T47D (cell line): ENCODE measurements at places on chromosomes 13 and 19.

DNA sequence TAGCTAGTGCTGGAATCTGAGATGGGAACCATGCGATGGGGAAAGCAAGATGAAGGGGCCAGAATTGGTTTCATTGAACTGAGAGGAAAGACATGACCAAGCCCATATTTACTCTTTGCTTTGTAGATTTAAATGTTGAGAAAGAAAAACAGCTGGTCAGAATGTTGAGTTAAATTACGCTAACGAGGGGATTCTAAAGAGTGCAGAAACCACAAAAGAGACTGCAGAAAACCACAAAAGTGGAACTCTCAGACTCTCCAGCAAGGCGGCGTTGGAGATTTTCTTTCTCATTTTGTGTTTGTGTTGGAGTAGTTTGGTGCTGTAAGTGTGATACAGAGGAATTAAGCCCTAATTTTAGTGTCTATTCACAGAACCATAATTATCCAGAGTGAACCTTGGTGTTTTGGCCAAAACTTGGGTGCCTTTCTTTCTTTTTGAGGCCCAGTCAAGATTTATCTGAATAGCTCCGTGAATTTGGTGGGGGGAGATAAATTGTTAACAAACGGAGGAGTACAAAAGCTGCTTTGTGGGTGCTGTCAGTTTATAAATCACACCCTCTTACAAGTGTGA is 26.3 kb downstream of the SAE1 start:
- no peak for DNase-seq

GRCh38 chr13:59674616-59675015 is 489.1 kb downstream of the DIAPH3 start:
- DNase-seq = no peak

DNA sequence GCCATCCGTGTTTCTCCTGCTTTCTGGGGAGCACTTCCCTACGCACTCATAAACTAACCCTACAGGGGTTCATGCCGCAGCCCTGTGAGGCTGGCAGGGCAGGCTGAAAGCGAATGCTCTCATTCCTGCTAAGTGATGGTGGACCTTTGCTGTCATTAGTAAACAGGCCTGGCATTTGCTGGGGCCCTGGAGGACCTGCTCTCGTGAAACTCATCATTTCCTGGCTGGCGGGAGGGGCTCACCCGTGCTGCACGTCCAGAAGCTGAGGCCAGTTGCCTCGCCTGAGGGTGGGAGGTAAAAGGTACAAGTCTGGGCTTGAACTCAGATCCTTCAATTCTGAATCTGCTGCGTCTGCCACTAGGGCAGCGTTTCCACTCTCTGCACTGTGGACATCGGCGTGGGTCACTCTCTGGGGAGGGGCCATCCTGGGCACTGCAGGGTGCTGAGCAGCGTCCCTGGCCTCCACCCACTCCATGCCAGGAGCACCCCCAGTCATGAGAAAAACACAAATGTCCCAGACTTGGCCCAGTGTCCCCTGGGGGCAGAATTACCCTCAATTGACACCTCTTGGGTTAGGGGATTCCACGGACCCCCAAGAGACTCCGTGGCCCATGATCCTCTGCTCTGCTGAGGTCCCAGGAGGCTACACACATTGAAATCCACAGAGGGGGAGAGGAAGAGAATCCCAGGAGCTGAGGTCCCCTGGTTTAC is 7.0 kb downstream of the MOB3A start:
- no peak for DNase-seq

- peak; percentile 49 for DNase-seq
Measured at GRCh38 chr13:65926750-65927171, 1303.4 kb downstream of the PCDH9 start.

- no peak for DNase-seq
Measured at GRCh38 chr13:110964229-110965037, 49.6 kb upstream of the ANKRD10 start.

DNA sequence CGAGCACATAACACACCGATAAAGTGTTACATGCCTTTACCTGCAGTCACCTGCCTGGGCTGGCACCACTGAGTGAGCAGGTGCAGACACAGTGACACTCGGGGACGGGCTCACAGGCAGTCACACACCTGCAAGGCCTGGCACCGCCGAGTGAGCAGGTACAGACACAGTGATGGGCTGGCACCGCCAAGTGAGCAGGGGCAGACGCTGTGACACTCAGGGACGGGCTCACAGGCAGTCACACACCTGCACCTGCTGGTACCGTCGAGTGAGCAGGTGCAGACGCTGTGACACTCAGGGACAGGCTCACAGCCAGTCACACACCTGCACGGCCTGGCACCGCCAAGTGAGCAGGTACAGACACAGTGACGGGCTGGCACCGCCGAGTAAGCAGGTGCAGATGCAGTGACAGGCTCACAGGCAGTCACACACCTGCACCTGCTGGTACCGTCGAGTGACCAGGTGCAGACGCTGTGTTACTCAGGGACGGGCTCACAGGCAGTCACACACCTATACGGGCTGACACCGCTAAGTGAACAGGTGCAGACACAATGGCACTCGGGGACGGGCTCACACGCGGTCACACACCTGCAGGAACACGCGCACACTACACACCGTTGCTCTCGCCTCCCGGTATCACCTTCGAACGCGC is 470 bp downstream of the ZNF835 start:
- DNase-seq = no peak

DNA sequence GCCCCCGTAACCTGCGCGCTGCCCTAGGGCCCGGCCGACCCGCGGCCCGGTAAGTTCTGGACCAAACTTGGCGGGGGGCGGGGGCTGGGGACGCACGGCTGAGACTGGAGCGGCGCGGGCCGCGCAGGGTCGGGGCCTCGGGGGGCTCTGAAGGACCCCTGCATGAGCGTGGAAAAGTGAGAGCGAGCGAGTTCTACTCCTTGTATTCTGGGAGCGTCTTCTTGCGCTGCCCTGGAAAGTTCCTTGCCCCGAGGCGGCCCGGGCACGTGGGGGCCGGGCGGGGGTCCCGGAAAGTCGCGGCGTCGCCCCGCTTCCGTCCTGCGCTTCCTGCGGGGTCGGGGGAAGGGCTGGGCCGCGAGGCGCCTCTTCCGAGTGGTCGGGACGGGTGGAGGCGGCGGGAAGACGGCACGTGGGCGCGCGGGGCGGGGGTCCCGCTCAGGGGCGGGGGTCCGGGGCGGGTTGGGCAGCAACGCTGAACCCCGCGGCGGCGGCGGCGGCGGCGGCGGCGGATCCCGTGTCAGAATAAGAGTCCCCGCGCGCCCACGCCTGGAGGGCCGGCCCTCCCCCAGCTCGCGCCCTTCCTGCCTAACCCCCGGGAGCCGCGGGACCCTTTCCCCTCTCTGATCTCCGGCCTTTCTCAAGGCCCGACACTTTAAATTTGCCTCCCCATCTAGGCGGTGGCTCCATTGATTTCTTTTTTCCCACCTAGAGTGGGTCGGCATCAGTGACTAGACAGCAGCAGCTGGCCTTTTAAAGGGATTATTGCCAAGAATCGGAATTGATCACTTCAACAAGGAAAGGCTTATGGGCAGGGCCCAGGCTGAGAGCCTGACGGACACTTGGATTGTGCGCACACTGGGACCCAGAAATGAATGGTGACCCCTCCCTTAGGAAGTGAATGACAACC is 749 bp downstream of the GATAD2A start:
- DNase-seq = peak; percentile 59

- DNase-seq = no peak
Measured at GRCh38 chr19:46124638-46125115, at the start of gene IGFL3. IGFL3 (minus strand) TSS chr19:46124688; CDS start chr19:46124649, 39 bp downstream.

GRCh38 chr19:970695-971094 is 13.4 kb upstream of the WDR18 start:
- no peak for DNase-seq

- DNase-seq = no peak
Measured at GRCh38 chr19:57905258-57905657, 11.1 kb downstream of the ZNF417 start.

- no peak for DNase-seq
Measured at GRCh38 chr19:49524812-49525455, 2.9 kb upstream of the RCN3 start.

GRCh38 chr19:1237754-1238368 is at the start of gene CBARP:
CBARP (minus strand) TSS chr19:1238005; CDS start chr19:1236100, 1,905 bp downstream.
- DNase-seq = no peak

DNA sequence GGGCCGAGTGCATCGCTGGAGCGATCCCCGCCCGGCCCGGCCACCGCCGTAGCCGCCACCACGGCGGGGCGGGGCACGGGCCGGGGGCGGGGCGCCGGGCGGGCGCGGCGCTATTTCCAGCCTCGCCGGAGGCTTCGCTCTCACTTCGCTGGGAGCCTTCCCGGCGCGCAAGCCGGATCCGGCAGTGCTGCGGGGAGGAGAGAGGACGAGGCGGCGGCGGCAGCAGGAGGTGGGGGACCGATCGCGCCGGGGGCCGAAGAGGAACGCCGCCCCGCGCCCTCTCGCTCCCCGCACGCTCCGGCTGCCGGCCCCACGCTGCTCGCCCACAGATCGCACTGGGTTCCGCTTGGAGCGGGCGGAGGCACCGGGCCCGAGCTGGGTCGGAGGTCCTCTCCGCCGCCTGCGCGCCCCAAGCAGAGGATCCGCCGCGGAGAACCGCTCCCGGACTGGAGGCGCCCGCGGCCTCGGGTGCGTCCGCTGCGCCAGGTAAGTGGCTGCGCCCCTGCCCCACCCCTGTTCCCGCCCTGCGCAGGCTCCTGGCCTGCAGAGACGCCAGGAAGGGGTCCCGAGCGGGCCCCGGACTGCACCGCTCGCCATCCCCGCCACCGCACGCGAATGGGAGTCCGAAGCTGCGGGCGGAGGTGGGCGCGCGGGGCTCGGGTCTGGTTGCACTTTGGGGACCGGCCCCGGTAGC is at the start of gene CHST8:
CHST8 (plus strand) TSS at position 143 of the 694 bp plus-strand sequence. CDS start 67,309 bp downstream, outside the sequence.
- peak; percentile 69 for DNase-seq

- DNase-seq = no peak
Measured at GRCh38 chr13:96130818-96131340, 41.0 kb downstream of the HS6ST3 start.

- no peak for DNase-seq
Measured at GRCh38 chr13:30113983-30114570, 193.3 kb downstream of the KATNAL1 start.

- no peak for DNase-seq
Measured at GRCh38 chr13:88800505-88800904, 1129.3 kb downstream of the SLITRK5 start.

DNA sequence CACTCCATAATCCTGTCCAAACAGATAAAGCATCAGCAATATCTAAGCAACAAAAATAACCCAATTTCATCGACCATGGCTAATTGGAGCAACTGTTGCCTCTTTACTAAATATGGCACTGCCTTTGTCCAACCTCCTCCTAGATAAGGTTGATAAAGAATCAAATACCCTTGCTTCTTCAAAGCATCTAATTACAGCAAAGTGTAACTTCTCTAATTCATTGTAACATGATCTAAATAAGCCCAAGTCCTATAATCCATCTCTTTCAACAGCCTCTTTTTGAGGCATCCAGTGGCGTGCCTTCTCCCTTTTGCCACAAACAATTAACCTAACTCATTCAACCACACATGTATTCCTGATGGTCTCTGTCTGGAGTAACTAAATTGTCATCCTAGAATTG is 81.7 kb upstream of the KLHL1 start:
- no peak for DNase-seq

GRCh38 chr19:54470991-54471782 is 1.9 kb downstream of the CDC42EP5 start:
- DNase-seq = peak; percentile 28

DNA sequence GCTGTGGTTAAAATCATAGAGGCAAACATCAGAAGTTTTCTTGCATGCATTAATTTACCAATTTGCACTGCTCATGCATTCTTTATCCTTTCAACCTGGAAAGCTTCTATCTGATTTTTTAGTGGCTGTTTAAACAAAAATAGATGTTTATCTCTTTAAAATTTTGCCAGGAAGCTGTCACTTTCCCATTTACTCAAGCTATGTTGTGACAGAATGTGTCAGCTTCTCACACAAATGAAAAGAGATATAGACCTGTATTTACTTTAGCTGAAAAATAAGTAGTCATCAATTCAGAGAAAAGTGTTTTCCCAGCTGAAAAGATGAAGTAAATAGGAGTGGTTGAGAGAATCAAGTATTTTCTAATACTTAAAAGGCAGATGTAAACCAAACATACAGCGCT is 872.8 kb downstream of the DACH1 start:
- no peak for DNase-seq

GRCh38 chr13:102593466-102593865 is 3.3 kb upstream of the TPP2 start:
- no peak for DNase-seq

GRCh38 chr13:62057286-62057685 is 641.6 kb upstream of the PCDH20 start:
- DNase-seq = no peak

DNA sequence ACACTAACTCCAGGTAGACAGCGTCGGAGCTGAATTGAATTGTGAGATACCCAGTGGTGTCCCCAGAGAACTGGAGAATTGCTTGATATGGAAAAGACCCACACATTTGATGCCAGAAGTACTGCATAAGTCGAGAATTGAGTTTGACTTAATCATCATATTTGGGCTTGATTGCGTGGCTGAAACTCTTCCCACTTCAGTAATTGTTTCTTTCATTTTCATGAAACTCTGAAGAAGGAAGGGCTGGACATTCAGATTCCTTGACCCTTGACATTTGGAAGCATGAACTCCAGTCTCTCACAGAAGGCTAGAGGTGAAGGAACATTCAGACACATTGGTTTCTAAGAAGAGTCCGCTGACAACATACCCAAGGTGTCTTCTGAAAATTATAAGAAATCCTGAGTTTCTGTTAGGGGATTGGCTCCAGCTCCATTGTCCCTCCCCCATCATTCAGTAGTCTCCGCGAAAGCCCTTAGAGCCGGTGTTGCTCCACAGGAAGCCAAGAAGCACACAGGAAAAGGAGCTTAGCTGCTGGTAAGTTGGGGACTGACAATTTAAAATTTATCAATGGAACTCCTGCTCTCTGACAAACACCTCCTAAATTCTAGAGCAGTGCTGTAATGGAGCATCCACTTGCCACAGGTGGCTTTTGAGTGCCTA is at the start of gene FPR2:
FPR2 (plus strand) TSS at position 484 of the 660 bp plus-strand sequence. CDS start 7,479 bp downstream, outside the sequence.
- no peak for DNase-seq

GRCh38 chr13:51147732-51148131 is 36.7 kb upstream of the C13orf42 start:
- no peak for DNase-seq

GRCh38 chr19:21109116-21109515 is 27.1 kb downstream of the ZNF714 start:
- no peak for DNase-seq

- no peak for DNase-seq
Measured at GRCh38 chr19:44712864-44713515, 14.0 kb downstream of the CEACAM16 start.

DNA sequence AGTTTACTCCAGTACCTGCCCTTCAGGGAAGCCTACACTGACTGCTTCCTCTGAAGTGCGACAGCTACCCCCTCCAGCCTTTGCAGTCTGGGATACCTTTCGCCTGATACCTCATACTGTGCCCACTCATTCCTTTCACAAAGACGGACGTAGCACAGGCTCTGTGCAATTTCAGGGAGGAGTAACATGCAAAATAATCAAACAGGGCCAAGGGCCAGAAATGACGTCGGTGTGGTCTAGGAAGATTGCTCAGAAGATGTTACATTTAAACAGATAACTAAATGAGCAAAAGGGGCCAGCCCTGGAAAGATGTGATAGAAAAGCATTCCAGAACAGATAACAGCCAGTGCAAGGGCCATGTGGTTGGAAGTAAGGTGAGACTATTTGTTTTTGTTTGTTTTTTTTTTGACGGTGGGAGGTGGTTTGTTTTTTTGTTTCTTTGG is 6.6 kb upstream of the DDX39A start:
- no peak for DNase-seq
